ENCODE measurements at places on chromosomes 12 and 14. TPM values are rescaled to one million over a fixed set of nuclear protein-coding genes. Genes with fewer than 3 reads are reported as not detected.

DNA sequence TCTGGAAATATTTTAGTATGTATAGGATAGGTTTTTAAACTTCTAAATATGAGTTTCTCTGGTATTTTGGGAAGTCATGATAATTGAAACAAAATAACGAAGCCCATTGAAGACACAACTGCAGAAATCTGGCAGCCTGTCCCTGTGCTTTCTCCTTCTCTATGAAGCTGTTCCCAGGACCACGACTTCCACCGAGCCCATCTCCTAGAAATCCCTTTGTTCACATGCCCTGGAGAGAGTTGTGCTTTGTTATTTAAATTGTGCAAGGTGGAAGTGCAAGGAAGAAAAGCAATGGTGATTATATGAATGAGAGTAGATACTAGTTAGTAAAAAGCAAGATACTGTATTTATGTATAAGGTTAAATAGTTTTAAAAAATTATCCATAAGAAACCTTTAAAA is 32.2 kb downstream of the STK38L start:
- DNase-seq = no peak

- DNase-seq = no peak
Observed at GRCh38 chr12:318759-319515, 56.3 kb upstream of the SLC6A13 start.

- DNase-seq = no peak
Observed at GRCh38 chr12:98793121-98793520, 148.0 kb downstream of the APAF1 start.

DNA sequence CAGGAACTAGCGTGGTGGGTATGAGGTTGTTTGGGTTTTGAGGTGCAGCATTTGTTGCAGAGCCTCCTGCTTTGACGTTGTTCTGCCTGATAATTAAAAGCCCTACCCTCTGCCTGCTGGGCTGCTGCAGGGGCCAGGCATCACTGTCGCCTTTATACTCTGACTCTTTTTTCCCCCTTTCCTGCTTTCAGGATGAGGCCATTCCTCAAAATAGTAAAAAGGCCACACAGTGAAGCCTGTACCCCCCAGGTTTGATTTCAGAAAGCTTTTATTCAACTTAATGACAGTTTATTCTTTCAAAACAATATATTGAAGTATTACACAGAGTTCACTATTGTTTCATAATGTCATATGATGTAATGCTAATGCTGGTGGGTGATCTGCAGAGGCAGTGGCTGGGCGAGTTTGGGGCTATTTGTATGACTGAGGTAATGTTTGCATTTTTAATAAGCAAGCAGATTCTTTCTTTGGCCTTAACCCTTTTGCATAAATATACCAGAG is 9.1 kb downstream of the BORCS5 start:
- DNase-seq = no peak

GRCh38 chr14:69034612-69035262 is 55.6 kb upstream of the ACTN1 start:
- no peak for DNase-seq

GRCh38 chr14:95253039-95253630 is 66.6 kb downstream of the CLMN start:
- DNase-seq = no peak

DNA sequence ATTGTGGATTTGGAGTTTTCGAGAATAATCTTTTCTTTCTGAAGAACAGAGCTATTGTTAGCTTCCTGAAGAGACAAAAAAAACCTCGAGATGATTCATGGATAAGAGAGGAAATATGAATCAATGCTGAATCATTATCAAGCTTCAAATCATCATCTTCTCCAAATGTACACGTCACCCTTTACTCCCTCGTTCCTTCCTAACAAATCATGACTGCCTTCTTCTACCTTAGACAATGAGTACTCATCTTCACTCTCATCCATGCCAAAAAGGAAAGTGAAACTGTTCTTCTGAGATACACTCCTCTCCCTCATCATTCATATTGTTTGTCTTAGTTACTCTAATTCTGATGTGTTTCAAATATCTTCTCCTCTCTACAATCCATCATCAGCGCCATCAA is 1115.8 kb upstream of the ATXN7L3B start:
- no peak for DNase-seq

DNA sequence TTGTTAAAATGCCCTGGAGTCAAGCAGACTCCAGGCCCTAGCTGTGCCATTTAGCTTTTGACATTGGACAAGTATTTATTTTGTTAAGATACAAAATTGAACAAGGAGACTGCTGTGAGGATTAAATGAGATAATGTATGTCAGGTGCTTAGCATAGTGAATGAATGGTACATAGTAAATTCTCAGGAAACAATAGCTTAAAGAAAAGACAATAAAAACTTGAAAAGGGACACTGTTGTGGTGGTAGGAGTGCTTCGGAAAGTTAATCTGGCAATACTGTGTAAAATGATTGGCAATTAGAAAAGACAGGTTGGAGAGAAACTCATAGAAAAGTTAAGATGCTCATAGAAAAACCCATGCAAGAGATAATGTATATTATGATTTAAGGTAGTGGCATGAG is 19.7 kb downstream of the PALS1 start:
- no peak for DNase-seq

DNA sequence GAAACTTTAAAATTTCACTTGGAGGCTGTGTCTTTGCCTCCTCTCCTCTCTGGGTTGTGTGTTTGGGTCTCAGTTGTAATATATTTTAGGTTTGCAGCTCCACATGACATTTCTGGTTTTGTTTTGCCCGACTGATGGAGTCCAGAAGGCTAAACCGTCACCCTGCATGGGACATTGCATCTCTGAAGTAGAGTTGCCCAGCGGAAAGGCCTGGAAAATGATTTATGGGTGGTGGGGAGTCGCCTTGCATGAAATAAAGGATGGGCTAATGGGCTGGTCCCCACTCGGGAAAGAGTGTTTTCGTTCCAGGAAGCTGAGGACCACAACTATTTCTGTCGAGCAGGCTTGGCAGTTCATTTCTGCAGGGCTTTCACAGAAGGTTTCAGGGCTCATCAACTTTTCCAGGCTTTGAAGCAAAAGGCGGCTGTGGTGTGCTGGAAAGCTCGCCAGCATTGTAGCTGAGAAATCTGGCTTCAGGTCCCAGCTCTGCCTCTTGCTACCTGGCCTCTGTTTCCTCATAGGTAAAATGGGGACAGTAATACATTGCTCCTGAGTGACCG is 74.8 kb upstream of the GSC start:
- no peak for DNase-seq

The SPTLC2 gene
- total RNA-seq = 25.7 TPM

All from ascending aorta (tissue), 2 donors.